ENCODE measurements at places on chromosomes 2 and 18.

- no peak for DNase-seq
Measured at GRCh38 chr2:191675807-191676721, 1.9 kb upstream of the NABP1 start.

GRCh38 chr2:241794250-241794823 lies 14.7 kb upstream of the NEU4 start:
- no peak for DNase-seq

DNA sequence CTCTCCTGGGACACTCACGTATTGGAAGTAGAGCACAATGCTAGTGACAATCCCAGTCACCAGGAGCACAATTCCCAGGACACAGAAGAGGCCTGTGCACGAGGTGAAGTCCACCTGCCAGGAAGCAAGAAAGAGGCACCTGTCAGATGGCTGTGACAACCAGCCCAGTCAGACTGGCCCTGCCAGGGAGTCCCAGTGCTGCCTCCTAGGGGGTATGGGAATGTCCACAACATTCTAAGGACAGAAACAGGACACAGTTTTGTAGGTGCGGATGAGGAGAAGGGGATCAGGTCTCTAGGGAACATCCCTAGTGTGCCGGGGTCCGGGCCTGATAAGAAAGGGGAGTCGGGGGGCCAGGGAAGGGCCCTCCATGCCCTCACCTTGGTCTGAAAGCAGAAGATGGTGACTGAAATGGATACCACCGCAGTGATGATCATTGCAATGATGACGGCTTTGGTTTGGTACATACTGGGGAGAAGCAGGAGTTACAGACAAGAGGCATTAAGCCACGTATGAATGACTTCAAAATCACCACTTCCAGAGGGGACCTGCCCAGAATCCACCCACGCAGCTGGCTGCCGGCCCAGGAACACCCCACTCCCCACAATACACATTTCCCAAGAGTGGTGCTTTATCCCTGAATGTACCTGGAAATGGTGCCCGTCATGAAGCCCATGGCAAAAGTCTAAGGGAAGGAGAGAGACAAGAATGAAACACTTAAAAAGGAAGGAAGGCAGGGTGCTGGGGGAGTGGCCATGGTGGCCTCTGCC lies 6.9 kb downstream of the PNKD start:
- DNase-seq = no peak

DNA sequence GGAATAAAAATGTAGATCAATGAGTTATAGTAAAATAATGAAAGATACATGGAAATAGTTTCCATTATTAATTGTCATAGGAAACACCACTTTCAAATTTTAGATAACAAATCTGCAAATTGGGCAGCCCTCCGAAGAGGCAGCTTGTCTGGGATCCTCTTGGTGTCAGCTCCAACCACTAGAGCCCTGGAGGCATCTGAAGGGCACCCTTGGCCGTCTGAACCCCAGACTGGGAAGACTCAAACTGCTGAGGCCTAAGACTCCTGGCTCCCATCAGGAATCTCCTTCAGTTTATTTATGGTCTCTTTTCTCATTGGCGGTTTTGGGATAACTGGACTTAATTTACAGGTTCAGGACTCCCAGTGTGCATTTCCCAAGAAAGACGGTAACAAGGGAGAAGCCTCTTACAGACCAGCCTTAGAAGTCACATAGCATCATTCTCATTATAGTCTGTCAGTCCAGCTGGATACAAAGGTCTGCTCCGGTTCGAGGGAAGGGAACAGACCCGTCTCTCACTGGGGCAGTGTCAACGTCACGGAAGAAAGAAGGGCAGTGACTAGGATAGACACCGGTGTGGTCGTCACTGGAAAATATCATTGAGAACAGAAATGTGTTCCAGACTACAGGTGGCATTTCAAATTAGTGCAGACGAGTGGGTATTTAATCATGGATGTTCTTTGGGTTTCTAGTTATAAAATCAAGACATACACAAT lies 390.7 kb upstream of the NETO1 start:
- DNase-seq = no peak

DNA sequence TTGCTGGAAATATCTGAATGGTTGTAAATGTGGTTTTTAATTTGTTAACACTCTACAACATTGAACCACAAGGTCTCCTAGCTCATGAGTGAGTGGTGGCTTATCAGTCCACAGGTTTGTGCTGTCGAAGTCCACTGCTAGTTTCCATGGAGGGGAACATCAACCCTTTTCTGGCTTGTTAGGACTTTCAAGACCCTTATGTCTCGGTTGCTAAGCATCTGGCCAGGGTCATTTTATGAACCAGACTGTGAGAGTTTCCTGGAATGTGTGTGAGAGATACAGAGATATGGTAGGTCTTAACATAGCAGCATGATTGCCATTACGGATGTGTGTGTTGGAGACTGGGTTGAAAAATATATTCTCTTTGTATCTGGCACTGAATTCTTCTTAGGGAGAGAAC lies 36.9 kb downstream of the KCNE4 start:
- no peak for DNase-seq

- DNase-seq = no peak
Measured at GRCh38 chr18:9147440-9148202, 11.0 kb downstream of the ANKRD12 start.

GRCh38 chr2:158893026-158893425 lies 75.4 kb upstream of the TANC1 start:
- peak; percentile 83 for DNase-seq
